Stimulated activated CD8-positive, alpha-beta memory T cell treated with anti-CD3 and anti-CD28 coated beads, Interleukin-4, amount 100 ng/mL, for 1 hour (primary cell): ENCODE measurements at places on chromosomes 7 and 10.

DNA sequence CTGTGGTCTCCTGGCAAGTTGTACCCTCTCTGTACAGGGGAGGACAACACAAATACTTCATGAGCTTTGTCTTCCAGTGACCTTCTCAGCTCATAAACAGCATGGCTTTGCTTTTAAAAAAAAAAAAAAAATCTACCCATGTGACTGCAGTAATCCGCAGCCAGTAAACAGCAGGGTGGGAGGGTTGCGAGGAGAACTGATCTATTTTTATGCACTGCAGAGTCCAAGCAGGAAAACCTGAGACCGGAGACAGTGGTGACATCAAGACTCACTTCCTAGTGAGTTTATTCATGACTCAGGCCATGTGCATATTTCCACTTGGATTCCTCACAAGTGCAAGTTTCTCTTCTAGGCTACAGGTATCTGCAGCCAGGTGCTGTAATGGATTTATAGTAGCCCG is 127.9 kb downstream of the NRF1 start:
- DNase-seq, result no peak

DNA sequence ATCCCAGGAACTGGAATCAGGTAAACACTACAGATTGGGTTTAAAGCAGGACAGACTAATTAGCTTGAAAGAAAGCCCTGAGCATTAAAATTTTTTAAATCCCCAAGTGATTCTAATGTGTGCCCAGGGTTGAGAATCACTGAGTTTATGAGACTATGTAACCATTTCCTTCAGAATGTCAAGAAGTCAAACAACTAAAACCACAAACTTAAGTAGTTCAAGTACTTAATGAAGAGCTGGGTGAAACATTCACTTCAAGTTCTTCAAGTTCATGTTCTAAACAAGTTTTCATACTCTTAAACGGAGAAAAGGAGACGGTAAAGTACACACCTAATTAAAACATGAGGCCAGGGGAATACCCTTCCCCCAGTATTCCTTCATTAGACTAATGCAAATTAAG is 28.2 kb upstream of the TLL2 start:
- DNase-seq, result no peak

DNA sequence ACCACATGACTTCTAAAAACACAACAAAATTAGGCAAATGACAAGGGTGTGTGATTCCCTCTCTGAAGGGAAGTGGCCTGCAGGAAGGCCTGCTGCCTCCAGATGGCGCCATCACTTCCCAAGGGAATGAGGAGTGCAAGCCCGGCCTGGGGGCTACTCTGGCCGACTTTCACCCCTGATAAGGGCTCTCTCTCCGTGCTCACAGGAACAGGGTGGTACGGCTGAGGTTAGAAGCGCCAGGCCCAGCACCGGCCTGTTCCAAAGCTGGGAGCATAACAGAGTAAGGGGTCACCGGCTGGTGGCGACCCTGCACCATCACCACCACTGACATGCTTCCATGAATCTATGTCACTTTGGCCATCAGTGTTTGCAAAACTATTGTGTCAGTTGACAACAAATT is 13.1 kb downstream of the RBP3 start:
- no peak for DNase-seq

DNA sequence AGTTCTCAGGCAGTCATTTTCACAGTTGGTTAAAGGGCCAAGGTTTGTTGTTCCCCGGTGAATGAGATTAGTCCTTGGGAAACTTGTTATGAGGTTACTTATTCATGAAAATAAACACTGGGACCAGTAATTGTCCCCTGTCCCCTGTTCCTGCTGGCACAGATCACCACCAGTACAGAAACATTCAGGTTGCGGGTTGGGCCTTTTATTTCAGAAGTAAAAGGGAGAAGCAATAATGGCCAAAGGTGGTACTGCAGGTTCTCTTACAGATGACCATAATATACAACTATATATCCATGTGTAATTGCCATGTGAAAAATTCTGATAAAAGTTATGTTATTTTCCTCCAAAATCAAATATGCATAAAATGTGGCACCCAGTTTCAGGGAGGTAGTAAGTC is 442.0 kb downstream of the SORCS1 start:
- no peak for DNase-seq

DNA sequence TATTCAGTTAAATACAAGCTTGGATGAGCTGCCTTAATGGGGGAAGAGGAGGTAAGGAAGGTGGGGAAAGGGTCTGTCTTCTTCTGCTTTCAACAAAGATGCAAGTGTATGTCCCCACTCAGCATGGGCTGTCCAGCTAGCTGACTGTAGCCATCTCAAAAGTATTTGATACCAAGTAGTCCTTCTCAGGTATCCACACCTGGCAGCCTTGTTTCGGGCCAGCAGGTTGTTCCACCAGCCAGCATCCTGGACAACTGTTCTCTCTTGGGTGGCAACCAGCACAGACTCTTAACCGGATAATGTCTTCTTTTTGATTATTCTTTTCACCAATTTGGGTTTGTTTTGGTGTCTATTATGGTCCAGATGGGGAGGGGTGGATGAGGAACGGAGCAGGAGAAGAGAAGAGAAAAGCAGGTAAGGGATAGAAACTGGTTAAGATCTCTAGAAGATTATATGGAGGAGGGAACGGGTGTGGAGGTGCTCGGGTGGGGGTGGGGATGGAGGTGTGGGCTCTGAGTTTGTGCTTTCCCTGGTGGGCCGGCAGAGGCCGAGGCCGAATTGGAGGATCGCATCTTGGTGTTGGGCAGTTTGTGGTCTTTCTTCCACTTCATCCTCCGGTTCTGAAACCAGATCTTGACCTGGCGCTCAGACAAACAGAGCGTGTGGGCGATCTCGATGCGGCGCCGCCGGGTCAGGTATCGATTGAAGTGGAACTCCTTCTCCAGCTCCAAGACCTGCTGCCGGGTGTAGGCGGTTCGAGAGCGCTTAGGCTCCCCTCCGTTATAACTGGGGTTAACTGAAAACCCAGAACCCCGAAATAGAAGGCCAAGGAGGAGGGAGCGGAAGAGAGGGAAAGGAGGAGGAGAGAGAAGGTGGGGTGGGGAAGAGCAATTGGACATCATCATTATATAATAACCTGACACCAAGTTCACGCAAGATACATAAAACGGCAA is 1.5 kb downstream of the HOXA4 start:
- no peak for DNase-seq

DNA sequence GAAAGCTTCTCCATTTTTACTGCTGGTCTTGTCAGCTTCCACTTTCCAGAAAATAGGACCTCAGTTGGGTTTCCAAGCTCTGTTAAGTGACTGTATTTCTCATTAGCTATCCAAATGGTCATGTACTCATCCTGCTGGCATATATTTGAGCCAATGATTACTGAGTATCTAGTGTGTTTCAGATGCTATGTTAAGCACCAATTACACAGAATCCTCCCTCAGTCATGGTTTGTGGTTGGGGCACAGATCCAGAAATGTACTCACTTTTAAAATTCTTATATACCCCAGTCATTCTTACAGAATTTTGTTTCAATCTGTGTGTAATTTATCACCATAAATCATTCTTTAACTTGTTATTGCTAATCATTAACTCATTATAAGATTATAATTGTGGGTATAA is 362.3 kb upstream of the MTPN start:
- DNase-seq, result no peak

DNA sequence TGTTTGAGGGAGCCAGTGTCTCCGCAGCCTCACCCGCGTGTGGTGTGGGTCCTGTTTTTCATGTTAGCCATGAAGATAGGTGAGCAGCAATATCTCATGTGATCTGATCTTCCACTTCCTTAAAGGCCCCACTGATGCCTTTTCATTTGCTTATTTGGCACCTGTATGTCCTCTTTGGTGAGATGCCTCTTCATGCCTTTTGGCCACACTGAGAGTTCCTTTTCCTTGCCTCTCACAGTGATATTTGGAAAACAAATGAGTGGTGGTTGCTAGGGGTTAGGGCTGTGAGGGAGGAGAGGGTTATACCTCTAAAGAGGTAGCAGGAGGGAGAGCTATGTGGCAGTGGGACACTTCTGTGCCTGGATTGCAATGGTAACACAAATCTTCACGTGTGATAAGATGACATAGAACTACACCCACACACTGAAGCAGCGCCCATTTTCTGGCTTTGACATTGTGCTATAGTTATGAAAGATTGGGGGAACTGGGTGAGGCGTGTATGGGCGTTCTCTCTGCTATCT is 90.4 kb upstream of the TNS3 start:
- DNase-seq, result no peak

- DNase-seq, result no peak
Observed at GRCh38 chr10:46554166-46554781, 2.2 kb downstream of the GPRIN2 start.

GRCh38 chr7:117338020-117338419 is 15.2 kb upstream of the WNT2 start:
- no peak for DNase-seq

DNA sequence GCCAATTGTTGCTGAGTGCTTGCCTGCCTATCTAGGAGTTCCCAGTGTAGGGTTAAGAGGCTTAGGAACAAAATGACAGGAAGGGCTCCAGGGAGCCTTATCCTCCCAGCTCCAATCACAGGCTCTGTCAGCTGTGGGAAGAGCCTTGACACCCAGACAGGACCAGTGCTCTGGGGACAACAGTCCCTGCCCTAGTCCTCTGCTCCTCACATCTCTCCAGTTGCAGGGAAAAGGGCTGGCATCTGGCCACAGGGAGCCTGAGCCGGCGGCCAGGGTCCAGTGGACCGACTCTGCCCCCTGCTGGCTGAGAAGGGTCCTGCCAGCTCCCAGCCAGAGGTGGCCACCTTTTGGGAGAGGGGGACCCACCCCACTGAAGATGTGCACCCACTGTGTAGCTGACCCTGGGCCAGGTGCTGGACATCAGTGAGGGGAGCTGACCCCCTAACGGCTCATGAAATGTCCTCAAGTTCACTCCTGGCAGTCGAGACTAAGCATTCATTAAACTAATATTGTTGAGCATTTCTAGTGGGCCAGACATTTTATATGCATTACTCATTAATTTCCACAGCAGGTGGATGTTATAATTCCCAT is 17.6 kb downstream of the DNAJB12 start:
- no peak for DNase-seq

DNA sequence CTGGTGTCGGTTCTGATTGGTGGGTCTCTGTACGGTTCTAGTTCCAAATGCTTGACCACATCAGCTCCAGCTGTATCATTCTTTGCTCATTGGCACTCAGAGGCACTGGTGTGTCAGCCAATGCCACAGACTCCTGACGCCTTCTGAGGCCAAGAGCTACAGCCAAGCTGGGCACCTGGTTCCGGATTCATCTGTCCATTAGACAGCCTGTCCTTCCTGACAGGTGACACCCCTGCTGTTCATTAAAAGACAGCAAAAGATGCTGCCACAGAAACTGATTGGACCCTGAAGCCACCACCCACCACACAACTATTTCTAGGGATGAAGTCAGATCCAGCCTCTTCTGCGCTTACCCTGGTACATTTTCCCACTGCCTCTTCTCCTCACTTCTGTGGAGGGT is 35.6 kb downstream of the COL13A1 start:
- DNase-seq, result no peak

DNA sequence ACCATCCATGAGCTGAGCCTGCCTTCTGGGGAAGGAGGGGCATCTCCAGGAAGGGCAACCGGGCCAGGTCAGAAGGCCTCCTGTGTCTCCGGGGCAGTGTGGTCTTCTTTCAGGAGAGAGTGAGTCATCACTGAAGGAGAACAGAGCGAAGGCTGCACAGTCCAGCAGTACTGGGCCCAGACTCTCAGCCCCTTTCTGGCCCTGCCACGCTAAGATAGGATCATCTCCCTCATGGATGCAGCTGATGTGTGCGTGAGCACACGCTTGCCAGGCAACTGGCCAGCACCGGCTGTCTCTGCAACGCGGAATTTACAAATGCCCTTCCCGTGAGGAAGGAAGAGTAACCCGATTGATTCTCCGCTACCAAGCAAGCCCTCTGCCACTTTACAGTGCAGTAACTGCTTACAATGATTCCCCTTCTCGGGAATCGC is 328.2 kb downstream of the TNS3 start:
- no peak for DNase-seq

GRCh38 chr10:110365356-110366143 is 60.8 kb upstream of the SMNDC1 start:
- no peak for DNase-seq

GRCh38 chr10:118818621-118819221 is 64.0 kb upstream of the CACUL1 start:
- DNase-seq, result no peak

- DNase-seq, result no peak
Observed at GRCh38 chr10:35643151-35644049, 1.3 kb upstream of the FZD8 start.

DNA sequence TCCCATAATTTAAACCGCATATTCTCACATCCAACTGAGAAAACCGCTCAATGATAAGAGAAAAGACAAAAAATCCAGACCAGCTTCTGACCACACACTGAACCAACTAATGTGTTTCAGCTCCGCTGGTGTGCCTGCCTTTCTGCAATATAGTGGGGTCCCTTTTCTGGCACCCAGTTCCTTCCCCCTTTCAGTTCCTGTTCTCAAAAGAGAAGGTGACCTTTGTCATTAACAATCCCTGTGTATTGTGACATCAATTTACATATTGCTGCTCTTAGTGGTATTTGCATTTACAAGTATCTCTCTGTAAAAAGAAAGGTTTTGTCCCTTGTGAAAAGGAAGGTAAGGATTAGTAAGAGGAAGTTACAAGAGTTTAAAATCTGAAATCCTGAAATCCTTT is 1.4 kb downstream of the PPP1R17 start:
- DNase-seq, result no peak

GRCh38 chr7:39069031-39069430 is 91.3 kb downstream of the POU6F2 start:
- no peak for DNase-seq

GRCh38 chr7:115227473-115228235 is 305.8 kb downstream of the MDFIC start:
- no peak for DNase-seq

DNA sequence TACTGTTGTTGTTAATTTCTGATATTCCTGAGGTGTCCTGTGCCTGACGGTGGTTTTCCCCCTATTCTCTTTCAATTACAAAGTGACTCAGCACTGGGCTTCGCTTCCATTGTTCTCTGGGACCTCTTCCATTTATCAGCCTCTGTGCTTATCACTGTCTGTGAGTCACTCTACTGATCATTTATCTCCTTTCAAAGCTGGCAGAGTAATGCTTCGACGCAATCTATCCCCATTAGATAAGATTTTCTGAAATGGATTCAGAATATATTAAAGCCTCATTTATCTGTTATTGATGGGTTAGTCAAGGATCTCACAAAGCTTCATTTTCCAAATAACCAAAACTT is 679.2 kb downstream of the SDK1 start:
- no peak for DNase-seq

DNA sequence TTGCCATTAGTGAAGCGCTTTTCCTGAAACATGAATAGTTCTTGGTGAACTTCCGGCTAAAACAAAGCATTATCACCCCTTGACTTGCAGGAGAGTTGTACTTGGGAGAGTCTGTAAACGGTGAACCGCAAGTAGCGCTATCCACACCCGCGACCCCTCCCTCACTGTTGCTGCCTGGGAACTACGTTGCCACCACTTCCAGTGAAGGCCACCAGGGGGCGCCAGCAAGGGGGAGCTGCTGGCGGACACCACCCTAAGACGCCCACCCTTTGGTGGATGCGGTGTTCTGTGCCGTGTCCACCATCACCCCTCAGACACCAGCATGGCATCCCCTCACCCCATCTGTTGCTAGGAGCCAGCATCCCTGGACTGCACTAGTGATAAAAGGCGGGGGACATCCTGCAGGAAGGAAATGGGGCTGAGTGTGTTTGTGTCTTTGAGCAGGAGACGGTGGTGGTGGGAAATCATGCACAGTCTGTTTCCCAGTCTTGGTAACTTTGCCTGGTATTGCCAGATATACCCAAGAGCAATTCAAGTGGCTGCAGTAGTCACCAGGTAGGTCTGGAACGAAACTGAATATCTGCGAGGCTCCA is 298.2 kb downstream of the FRMD4A start:
- no peak for DNase-seq
